ENCODE measurements at places on chromosomes 3 and 15.

GRCh38 chr3:12875857-12876836, 34.8 kb upstream of the RPL32 start:
- H3K4me3 ChIP-seq: no peak overlapping the region
- no peaks in the 10 kb centered on the region for H3K36me3 ChIP-seq
- no peaks in the 10 kb centered on the region for H3K27me3 ChIP-seq
- H3K4me1 ChIP-seq: no peaks in the 10 kb centered on the region
- peak; percentile 68 for DNase-seq

GRCh38 chr3:8723612-8724011, 10.0 kb upstream of the CAV3 start:
- H3K27ac ChIP-seq: no peak overlapping the region
- no peak for DNase-seq
- H3K36me3 ChIP-seq: no peaks in the 10 kb centered on the region
- no peaks in the 10 kb centered on the region for H3K27me3 ChIP-seq

- no peaks in the 10 kb centered on the region for H3K36me3 ChIP-seq
- DNase-seq: no peak
- H3K27me3 ChIP-seq: no peaks in the 10 kb centered on the region
- H3K4me3 ChIP-seq: no peak overlapping the region
Measured at GRCh38 chr3:10781981-10782380, 34.0 kb upstream of the SLC6A11 start.

GRCh38 chr3:144774897-144775296, 803.3 kb downstream of the DIPK2A start:
- H3K27ac ChIP-seq: no peak overlapping the region
- H3K27me3 ChIP-seq: no peaks in the 10 kb centered on the region
- no peaks in the 10 kb centered on the region for H3K36me3 ChIP-seq
- H3K4me3 ChIP-seq: no peak overlapping the region
- no peak for DNase-seq

- H3K4me3 ChIP-seq: no peak overlapping the region
- H3K36me3 ChIP-seq: no peaks in the 10 kb centered on the region
- DNase-seq: no peak
- H3K27me3 ChIP-seq: no peaks in the 10 kb centered on the region
- no peak overlapping the region for H3K27ac ChIP-seq
Measured at GRCh38 chr3:120147072-120147871, 53.0 kb upstream of the GSK3B start.

DNA sequence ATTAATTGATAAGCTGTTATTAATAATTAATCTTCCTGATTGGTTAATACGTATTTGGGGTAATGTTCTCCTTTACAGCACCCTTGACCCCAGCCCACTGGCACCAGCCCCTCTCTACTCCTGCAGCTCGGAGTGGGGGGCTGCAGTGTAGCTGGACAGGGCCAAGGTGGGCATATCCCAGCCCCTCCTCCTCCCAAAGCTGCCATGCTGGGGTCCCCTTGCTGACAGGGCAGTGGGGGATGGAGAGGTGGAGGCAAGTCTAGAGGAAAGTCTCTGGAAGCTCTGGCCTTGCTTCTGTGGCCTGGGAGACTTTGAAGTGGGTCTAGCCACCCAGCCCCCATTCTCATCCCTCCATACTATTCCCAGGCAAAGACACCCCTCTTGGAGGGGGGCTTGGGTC, 35.8 kb downstream of the HCN4 start:
- DNase-seq: no peak
- no peaks in the 10 kb centered on the region for H3K36me3 ChIP-seq
- no peak overlapping the region for H3K27ac ChIP-seq
- no peaks in the 10 kb centered on the region for H3K27me3 ChIP-seq

DNA sequence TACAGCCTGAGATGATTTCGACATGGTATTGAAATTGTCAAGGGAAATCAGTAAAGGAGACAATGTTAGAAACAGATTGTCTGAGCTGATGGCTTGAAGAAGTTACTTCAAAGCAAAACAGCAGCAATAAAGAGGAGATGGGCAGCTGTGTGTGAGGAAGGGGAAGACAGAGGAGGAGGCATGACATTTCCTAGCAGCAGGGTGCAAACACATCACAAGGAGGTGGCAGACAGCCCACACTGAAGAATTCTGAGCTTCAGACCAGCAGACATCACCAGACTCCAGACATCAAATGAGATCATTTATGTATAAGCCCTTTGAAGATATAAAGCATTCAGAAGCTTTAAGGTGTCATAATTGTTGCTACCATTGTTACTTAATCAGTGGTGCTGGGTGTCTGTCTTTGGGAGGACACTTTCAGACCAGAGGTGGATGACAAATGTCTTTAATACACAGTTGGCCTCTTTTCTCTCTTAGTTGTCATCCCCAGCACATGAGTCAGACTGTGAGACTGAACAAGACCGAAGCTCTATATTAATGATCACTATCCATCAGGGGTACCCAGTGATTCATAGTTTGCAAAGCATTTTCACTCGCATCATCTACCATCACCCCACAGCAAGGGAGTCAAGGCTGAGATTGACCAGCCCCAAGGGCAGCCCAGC, 203.9 kb downstream of the MINAR1 start:
- H3K4me3 ChIP-seq: no peak overlapping the region
- no peaks in the 10 kb centered on the region for H3K36me3 ChIP-seq
- no peak overlapping the region for H3K27ac ChIP-seq
- DNase-seq: no peak
- H3K4me1 ChIP-seq: peaks cover 14% of the 10 kb centered on the region

GRCh38 chr3:183539811-183540210, 15.7 kb downstream of the KLHL6 start:
- DNase-seq: no peak
- no peaks in the 10 kb centered on the region for H3K36me3 ChIP-seq
- H3K4me3 ChIP-seq: no peak overlapping the region
- no peak overlapping the region for H3K27ac ChIP-seq
- H3K4me1 ChIP-seq: no peaks in the 10 kb centered on the region

DNA sequence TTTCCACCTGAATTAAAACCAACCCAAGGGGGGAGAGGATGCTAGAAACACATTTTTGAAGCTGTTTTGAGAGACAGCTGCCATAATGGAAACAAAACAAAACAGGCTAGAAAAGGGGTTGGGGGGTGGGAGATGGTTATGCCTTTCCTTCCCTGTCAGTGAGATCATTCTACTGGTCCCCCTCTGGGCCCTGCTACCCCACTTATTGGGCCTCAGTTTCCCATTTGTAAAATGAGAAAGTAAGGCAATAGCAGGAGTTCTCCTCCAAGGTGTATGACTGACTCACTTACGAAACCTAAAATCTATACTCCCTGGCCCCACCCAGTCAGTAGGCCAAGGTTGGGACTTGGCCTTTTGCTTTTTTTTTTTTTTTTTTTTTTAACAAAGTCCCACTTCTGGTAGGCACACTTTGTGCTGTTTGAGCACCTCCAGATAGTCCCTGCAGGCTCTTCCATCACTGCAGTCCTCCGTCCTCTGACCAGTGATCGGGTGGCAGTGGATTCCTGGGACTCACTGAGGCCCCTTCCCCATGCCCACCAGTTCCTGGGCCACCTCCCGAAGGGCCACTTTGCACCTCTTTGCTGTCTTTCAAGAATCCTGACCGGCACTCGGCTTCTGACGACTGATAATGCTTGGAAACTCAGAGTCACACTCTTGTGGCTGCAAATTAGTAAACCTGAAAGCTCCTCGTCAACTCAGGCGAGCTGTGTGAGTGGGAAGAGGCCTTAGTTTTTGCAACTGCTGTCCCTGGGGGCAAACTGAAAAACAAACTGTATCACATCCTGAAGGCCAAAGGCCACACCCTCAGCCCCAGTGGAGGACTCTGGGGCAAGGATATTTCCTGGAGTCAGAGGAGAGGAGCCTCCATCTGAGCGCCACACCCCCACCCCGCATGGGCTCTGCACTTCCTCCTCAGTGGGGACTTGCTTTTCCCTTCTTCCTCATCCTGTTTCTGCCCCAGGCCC, 6.7 kb upstream of the PSTPIP1 start:
- H3K27ac ChIP-seq: no peak overlapping the region
- H3K27me3 ChIP-seq: no peaks in the 10 kb centered on the region
- no peaks in the 10 kb centered on the region for H3K4me1 ChIP-seq
- DNase-seq: no peak
- H3K4me3 ChIP-seq: no peak overlapping the region
- no peaks in the 10 kb centered on the region for H3K36me3 ChIP-seq

DNA sequence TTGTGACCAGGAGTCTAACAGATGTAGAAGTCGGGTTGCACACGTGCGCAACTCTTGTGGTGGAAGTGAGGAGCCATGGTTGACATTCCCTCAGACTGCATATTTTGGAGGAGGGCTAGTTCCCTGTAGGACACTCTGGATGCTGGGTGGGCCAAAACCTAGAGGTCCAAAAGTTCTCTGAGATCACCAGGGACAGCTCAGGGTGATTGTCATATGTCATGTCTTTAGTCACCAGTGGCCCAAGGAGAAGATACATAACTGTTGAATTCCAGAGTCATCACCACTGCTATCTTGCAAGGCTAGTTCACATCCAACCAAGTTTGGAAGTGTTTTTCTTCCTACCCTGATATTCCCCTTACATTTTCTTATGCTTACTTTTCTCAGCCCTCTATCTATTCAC, 95.2 kb upstream of the C3orf80 start:
- H3K27ac ChIP-seq: no peak overlapping the region
- DNase-seq: no peak
- no peaks in the 10 kb centered on the region for H3K27me3 ChIP-seq

- no peaks in the 10 kb centered on the region for H3K36me3 ChIP-seq
- no peak for DNase-seq
- H3K27ac ChIP-seq: no peak overlapping the region
- H3K4me3 ChIP-seq: no peak overlapping the region
- no peaks in the 10 kb centered on the region for H3K27me3 ChIP-seq
Measured at GRCh38 chr3:18988614-18989229, 159.6 kb upstream of the KCNH8 start.

DNA sequence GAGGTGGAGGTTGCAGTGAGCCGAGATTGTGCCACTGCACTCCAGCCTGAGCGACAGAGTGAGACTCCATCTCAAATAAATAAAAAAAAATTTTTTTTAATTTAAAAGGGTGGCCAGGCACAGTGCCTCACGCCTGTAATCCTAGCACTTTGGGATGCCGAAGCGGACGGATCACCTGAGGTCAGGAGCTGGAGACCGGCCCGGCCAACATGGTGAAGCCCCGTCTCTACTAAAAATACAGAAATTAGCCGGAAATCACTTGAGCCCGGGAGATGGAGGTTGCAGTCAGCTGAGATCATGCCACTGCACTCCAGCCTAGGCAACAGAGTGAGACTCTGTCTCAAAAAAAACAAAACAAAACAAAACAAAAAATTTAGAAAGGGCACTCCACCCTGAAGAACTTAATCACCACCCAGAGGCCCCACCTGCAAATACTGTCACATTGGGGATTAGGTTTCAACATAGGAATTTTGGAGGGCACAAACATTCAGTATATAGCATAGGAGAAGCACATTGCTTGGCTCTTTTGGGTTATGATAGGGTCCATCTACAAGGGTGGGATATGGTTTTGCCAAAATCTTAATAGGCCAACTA, 7.1 kb upstream of the YEATS2 start:
- H3K27me3 ChIP-seq: no peaks in the 10 kb centered on the region
- H3K4me3 ChIP-seq: no peak overlapping the region
- no peak overlapping the region for H3K27ac ChIP-seq
- no peaks in the 10 kb centered on the region for H3K4me1 ChIP-seq
- H3K36me3 ChIP-seq: no peaks in the 10 kb centered on the region

GRCh38 chr15:41466711-41467110, 27.0 kb upstream of the ITPKA start:
- H3K4me3 ChIP-seq: no peak overlapping the region
- no peak overlapping the region for H3K27ac ChIP-seq
- no peaks in the 10 kb centered on the region for H3K4me1 ChIP-seq
- H3K36me3 ChIP-seq: peaks cover 10% of the 10 kb centered on the region
- no peak for DNase-seq

GRCh38 chr15:70588613-70589012, 174.7 kb downstream of the UACA start:
- H3K27ac ChIP-seq: no peak overlapping the region
- no peak overlapping the region for H3K4me3 ChIP-seq

GRCh38 chr3:22634433-22634832, 568.7 kb upstream of the UBE2E2 start:
- H3K27me3 ChIP-seq: no peaks in the 10 kb centered on the region
- DNase-seq: no peak
- H3K27ac ChIP-seq: no peak overlapping the region

- no peak for DNase-seq
- no peak overlapping the region for H3K27ac ChIP-seq
- H3K27me3 ChIP-seq: no peaks in the 10 kb centered on the region
- H3K4me1 ChIP-seq: no peaks in the 10 kb centered on the region
- no peak overlapping the region for H3K4me3 ChIP-seq
- no peaks in the 10 kb centered on the region for H3K36me3 ChIP-seq
Measured at GRCh38 chr3:36662626-36663025, 101.7 kb downstream of the DCLK3 start.

DNA sequence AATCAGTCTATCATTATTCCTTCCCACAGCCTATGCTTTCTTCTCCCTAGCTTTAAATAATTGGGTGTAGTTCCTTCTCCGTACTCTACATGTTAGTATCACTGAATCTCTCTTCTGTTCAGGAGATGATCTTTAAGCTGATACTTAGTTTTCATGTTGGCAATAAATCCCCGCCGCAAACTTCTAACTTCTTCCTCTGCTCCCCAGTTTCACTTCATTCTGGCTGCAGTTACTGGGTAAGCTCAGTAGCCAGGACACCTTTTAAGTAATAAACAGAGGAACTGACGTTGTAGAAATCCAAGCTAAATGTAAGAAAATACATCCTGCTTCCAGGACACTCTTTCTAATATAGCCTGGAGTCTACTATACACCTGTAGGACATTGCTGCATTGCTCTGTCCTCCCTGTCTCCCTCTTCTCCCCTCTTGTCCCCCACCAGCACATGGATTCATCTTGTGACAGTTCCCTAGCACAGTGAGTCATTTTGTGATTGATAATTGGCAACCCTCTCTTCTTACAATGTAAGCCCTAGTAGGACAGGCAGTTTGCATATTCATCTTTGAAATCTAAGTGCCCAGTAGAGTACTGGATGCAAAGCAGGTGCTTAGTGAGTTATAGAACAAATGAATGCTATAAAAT, 598.2 kb downstream of the UNC13C start:
- no peaks in the 10 kb centered on the region for H3K27me3 ChIP-seq
- DNase-seq: no peak
- H3K36me3 ChIP-seq: no peaks in the 10 kb centered on the region
- H3K4me1 ChIP-seq: no peaks in the 10 kb centered on the region

DNA sequence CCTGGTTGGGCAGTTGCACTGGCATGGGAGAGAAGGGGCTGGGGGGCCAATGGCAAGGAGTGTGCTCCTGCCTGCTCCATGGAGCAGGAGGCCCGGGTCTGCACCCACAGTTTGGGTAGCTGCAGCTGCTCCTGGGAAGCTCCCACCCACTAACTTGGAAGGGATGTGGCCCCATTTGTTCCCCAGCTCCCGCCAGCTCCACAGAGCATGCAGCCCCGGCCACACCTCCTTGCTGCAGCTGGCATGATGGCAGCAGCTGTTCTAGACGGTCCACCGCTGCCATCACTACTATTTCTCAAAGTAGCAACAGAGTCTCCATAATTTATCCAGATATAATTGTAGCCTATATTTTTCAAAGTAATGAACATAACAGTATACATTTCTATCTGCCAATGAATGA, 65.8 kb downstream of the PIK3CB start:
- no peaks in the 10 kb centered on the region for H3K27me3 ChIP-seq
- no peak overlapping the region for H3K27ac ChIP-seq
- DNase-seq: no peak
- H3K4me3 ChIP-seq: no peak overlapping the region
- peaks cover 5% of the 10 kb centered on the region for H3K4me1 ChIP-seq

- peak; percentile 71 for DNase-seq
- peak within 1 kb of the TSS; percentile 90 for H3K27ac ChIP-seq
- H3K4me3 ChIP-seq: peak within 1 kb of the TSS; percentile 75
- H3K36me3 ChIP-seq: peaks cover 1% of the 10 kb centered on the region
- no peaks in the 10 kb centered on the region for H3K27me3 ChIP-seq
- peaks cover 10% of the 10 kb centered on the region for H3K4me1 ChIP-seq
Measured at GRCh38 chr15:59372352-59373211, at the start of gene MYO1E. TSS of gene MYO1E (minus strand) at chr15:59372871. CDS start at chr15:59372500, 371 bp downstream.
